Activated T-cell treated with anti-CD3 and anti-CD28 coated beads for 1 hour (primary cell): ENCODE measurements at places on chromosomes 1 and 21.

DNA sequence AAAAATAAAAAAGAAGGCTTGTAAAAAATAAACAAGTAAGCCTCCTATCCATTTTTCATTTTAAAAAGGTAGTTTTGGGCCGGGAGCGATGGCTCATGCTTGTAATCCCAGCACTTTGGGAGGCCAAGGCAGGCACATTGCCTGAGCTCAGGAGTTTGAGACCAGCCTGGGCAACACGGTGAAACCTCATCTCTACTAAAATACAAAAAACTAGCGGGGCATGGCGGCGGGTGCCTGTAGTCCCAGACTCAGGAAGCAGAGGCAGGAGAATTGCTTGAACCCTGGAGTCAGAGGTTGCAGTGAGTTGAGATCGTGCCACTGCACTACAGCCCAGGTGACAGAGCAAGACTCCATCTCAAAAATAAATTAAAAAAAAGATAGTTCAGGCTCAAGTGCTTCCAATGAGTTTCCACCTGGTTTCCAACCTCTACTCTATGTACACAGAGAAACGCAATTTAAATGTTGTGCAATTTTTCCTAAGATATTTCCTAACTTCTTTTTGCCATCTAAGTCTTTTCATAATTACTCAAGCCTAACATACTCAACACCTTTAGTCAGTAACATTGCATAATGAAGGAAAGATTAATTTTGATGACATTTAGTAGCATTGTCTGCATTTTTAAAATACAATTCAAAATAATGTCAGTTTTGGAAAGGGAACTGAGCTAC lies 106.3 kb downstream of the KCNT2 start:
- DNase-seq: no peak

- no peak for DNase-seq
Observed at GRCh38 chr1:114594046-114594445, 12.6 kb upstream of the BCAS2 start.

- no peak for DNase-seq
Observed at GRCh38 chr1:6630027-6630426, 5.4 kb downstream of the THAP3 start.

GRCh38 chr1:219155135-219155534 lies 18.5 kb upstream of the LYPLAL1 start:
- no peak for DNase-seq

DNA sequence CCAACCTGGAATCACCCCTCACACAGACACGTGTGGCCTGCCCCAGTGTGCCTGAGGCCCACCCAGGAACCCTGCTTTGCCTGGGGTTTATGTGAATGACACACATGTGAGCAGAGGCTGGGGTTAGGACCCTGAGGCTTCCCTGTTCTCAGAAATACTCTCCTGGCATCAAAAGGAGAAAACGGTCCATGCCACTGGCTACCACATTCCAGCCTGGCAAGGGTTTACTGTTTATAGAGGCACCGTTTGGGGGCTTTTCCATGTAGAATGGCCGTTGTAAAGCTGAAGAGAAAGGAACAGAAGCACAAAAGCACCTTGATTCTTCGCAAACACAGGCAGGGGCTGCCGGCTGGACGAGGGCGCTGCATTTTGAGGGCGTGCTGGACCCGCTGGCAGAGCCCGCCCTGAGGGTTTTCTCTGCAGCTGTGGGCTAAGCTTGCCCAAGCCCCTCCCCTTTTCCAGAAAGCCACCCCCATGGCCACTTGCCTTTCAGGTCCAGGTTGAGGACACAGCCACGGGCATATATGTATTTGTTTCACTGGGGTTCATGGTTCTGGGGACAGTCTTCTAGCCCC lies 13.0 kb downstream of the TFF3 start:
- DNase-seq: no peak
